ENCODE measurements at places on chromosomes 1 and 21. TPM values are rescaled to one million over a fixed set of nuclear protein-coding genes. Genes with fewer than 3 reads are reported as not detected.

The STUM gene
- total RNA-seq = not detected

The SLC37A1 gene
- 0.88 TPM for total RNA-seq

The OR2T2 gene
- total RNA-seq = not detected

The REN gene
- 0.29 TPM for total RNA-seq

The APOBEC4 gene
- under 0.01 TPM for total RNA-seq

The PADI4 gene
- total RNA-seq = not detected

The GFI1 gene
- 0.57 TPM for total RNA-seq

The SPRR2A gene
- total RNA-seq = not detected

The KCNK2 gene
- total RNA-seq = 0.44 TPM

The CENPS gene
- 11.8 TPM for total RNA-seq

Measured in placental pericyte (primary cell).